ENCODE measurements at places on chromosomes 4 and X.

DNA sequence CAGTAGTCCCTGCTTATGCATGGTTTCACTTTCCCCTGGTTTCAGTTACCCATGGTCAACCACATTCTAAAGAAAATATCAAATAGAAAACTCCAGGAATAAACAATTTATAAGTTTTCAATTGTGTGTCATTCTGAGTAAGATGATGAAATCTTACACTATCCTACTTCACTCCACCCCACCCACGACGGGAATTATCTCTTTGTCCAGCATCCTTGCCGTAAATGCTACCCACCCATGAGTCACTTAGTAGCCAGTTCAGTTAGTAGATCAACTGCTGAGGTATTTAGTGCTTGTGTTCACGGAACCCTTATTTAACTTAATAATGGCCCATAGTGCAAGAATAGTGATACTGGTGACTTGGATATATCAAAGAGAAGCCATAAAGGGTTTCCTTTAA is 91.4 kb downstream of the KLHL13 start:
- DNase-seq = no peak

GRCh38 chrX:70664726-70665125 is 220.1 kb downstream of the DLG3 start:
- peak; percentile 21 for DNase-seq

DNA sequence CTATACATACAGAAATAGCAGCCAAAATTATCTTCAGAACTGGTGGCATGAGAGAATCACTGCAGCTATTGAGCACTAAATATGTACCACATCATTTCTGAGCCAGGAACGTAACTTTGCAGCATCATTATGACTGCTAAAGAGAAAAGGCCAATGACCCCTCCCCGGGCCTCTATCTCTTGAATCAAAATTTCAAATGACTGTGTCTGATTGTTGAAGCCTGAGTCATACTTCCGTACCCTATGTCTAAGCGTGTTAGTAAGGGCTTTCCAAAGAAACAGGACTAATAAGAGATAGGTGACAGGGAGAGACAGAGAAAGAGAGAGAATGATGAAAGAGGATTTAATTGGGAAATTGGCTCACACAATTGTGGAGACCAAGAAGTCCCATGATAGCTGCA is 445.5 kb upstream of the SPANXN1 start:
- no peak for DNase-seq

DNA sequence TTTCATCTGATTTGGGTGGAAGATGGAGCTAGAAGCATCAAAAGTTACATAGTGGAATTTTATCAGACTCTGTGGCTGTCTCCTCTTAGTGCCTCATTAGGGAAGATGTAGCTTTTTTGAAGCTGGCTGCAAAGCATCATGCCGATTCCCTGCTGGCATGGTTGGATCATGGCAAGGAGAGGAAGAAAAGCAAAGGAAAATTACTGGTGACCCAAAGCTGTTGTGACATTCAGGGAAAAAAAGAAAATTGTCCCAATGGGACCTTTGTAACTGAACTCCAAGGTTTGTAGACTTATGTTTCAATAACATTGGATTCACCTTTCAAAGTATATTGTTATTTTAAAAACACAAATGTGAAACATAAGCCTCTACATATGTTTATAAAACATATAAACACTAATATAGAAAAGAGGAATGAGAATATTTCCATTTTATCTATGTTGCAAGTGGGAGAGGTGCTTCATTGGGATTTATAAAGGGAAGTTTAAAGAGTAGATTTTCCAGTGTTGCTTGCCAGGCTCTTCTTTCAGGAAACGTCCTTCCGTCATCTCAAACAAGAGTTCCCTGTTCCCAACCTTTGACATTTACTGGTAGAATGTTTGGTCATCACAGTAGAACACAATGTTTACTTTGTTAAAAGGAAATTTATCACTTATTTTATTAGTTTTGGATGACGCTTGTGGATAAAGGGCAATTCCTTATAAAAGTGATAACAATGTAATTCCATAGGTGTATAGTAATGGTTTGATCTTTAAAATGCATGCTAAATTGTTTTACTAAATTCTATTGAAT is 190.1 kb upstream of the GPRIN3 start:
- DNase-seq = no peak

DNA sequence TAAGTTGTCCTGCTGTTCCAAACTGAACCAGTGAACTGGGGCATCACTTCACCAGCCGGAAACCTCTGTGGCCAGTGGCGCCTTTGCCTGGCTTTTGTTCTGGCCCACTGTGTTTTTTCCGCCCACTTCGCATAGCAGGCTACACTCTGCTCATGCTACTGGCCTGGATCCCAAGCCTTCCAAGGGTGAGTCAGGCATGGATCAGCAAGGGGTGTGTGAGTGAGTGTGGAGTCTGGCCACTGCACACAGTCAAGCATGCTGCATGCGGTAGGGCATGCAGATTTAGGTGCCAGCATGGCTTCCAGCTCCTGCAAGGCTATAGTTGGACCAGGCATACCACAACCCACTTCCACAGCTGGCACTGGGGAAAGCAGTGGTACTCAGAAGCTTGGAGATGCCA is 1967.9 kb downstream of the C4orf33 start:
- no peak for DNase-seq

- DNase-seq = peak; percentile 15
Measured at GRCh38 chr4:41346306-41347061, 89.8 kb downstream of the UCHL1 start.

- DNase-seq = no peak
Measured at GRCh38 chrX:150530821-150531220, 37.6 kb upstream of the MTM1 start.

DNA sequence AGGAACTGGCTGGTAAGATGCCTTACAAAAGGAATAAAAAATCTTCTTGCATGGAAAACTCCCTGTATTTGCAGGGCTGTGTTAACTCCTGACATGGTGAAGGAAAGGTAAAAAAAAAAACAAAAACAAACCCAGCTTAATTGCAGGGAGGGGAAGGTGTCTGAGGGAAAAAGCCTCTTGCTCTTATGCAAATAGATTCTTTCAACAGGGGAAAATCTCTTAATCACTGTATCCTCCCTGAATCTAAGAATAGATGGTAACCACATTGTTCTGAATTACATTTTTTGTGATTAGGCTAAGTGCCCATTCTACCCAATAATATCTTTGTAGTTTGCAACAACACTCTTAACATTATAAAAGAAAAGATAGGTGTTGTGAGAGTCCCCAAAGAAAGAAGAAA is 172.6 kb downstream of the RBM46 start:
- no peak for DNase-seq

GRCh38 chrX:38513112-38513742 is 48.1 kb upstream of the TSPAN7 start:
- no peak for DNase-seq

GRCh38 chr4:107129076-107129475 is 93.0 kb upstream of the DKK2 start:
- DNase-seq = no peak

DNA sequence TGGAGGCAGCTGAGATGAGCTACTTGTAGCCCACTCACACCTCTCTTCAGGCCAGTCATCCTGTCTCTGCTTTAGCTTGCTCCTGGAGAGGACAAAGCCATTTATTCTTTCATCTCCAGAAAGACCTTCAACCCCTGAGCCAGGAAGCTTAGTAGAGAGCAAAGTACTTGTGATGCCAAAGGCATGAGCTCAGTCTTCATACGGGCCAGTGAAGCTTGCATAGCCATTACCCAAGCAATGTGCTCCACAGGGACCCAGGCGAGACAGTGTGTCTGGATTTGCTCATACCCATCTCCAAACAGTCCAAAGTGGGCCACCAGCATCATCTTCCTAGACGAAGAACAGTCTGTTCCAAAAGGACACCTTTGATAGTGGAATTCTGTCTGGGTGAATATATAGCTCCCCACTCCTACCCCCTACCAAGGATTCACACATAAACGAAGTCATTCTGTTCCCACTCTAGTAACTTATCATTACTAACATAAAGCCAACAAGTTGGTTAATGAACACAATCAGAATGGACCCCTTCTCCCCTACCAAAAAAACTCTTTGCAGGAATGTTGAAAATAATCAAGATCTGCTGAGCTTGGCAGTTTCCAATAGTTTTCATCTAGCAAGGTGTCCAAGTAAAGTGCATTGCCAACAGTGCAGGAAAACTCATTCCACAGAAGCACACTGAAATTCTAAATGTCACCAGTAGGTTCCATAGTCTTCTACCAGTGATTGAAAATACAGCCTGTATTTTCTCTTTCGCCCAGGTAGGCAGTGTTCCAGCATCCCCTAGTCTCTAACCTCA is 6.7 kb downstream of the TNMD start:
- no peak for DNase-seq

- no peak for DNase-seq
Measured at GRCh38 chrX:8390771-8391170, 73.9 kb upstream of the VCX3B start.

- DNase-seq = no peak
Measured at GRCh38 chr4:64940698-64941097, 531.4 kb upstream of the TECRL start.

- no peak for DNase-seq
Measured at GRCh38 chr4:61462451-61463326, 262.6 kb downstream of the ADGRL3 start.

DNA sequence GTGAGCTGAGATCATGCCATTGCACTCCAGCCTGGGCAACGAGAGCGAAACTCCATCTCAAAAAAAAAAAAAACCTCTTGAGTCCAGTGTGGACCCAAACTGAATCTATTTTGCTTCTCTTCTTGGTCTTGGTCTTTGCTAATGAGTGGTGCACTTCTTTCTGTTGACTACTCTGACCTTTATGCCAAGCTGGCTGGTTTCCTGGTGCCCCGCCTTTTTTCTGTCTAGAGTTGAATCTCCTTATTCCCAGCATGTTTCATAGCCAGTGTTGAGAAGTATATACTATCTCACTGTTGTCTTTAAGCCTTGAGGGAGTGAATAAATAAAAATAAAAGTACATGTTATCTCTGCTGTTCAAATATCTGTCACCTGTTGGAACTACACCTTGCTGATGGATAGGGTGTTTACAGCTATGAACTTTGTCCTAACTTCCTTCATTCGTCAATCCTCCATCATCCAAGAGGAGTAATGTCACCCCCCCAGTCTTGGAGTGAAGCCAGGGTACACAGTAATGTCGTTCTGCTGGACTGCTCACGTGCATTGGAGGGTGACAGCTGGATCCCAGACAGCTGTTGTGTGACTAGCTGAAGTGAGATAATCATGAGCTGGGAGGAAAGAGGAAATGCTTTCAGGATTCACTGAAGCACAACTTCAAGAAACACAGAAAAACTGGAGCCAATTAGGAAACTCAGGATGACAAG is 99.3 kb upstream of the PRKG2 start:
- DNase-seq = no peak

GRCh38 chr4:109751852-109752251 is 22.0 kb upstream of the PLA2G12A start:
- DNase-seq = no peak
